Keratinocyte (primary cell): ENCODE measurements at places on chromosomes 5 and 9.

GRCh38 chr5:123439709-123440108 lies 16.5 kb upstream of the CEP120 start:
- no peak for DNase-seq

DNA sequence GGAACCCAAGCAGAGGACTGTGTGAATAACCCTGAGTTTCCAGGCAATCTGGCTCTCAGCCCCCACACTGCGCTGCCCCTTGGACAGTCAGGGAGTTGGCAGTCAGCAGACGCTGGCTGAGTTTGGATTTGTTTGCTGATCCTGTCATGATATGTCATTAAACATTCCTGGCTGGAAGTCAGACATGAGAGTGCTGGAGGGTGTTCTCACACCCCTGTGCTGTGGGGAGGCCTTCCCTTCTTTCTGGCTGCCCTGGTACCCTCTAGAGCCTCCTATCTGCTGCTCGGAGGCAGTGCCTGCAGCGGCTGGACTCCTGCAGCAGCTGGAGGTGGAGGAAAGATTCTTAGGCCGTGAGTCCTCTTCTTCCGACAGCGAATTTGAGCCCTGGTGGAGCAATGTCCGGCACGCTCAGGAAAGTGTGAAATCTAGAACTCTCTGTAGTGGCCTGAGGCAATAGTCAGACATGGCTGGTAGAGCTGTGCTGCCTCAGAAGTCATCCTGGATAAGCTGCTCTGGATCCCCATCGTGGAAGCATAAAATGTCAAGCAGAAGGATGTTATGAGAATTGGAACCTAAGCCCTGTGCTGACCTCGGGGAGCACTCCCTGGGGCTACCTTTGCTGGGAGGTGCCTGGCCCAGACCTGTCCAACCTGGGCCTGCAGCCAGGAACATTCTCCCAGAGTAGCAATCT lies 72.0 kb downstream of the PDE8B start:
- DNase-seq = no peak

GRCh38 chr9:27382975-27383374 lies 86.0 kb upstream of the EQTN start:
- DNase-seq = no peak

DNA sequence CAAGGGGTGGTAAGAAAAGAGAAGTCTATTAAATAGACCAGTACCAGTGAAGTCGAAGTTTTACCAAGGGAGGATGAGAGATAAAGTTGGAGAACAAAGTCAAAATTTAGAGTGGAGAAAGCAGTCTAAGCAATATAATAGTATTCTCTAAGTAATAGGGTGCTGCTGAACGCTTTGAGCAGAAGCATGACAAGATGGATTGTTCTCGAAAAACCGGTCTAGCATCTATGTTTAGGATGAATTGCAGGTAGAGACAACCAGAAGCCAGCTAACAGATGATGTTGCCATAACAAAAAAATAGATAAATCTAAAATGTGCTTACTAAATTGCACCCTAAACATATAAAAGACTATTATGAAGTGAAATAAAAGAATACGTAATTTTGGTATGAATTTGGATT lies 237.0 kb downstream of the PRELID2 start:
- no peak for DNase-seq

DNA sequence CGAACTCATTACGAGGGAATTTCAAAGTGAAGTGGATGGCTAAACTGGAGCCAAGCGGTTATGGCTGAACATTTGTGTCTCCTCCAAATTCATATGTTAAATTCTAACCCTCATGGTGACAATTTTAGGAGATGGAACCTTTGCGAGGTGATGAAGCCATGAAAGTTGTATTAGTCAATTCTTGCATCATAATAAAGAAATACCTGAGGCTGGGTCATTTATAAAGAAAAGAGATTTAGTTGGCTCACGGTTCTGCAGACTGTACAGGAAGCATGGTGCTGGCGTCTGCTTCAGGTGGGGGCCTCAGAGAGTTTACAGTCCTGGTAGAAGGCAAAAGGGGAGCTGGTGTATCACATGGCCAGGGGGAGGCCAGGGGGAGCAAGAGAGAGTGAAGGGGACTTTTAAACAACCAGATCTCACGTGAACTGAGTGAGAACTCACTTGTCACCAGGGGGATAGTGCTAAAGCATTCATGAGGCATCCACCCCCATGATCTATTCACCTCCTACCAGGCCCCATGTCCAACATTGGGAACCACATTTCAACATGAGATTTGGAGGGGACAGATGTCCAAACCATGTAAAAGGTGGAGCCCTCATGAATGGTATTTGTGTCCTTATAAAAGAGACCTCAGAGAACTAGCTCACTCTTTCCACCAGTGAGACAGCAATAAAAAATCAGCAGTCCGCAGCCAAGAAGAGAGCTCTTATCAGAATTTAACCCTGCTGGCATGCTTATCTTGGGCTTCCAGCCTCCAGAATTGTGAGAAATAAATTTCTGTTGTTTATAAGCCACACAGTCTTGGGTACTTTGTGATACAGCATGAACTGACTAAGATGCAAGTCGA lies 143.4 kb downstream of the MTRR start:
- DNase-seq = no peak

GRCh38 chr5:83443534-83443933 lies 28.0 kb upstream of the VCAN start:
- no peak for DNase-seq

DNA sequence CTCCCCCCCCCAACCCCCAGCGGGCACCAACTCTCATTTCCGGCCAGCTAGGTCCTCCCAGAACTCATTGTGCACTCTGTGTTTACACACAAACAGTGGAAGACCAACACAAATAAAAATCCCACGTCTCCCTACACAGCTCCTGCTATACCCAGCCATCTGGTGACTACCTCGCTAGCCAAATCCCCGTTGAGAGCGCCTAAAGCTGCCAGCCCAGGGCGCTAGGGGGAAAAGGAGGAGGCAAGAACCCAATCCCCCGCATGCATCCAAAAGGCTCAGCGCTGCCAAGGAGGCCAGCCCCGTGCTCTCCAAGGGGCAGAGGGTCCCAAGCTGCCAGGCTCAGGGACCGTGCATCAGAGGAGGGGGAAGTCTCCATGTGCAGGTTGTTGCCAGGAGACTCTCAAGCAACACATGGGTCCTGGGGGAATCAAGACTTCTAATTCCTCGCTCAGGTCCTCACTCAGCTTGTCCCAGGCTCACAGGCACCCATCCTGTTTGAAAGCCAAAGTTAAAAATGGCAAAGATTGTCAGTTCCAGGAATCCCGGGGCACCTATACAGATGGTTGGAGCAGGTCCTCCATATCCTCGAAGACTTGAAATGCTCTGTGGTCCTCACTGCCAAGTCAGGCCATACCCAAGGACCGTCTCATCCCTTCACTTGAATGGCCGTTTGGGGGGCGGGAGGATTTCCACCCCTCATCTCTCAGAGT lies 2.7 kb downstream of the ASTN2 start:
- DNase-seq = no peak

- peak; percentile 35 for DNase-seq
Observed at GRCh38 chr9:36858805-36859375, 175.2 kb downstream of the PAX5 start.

DNA sequence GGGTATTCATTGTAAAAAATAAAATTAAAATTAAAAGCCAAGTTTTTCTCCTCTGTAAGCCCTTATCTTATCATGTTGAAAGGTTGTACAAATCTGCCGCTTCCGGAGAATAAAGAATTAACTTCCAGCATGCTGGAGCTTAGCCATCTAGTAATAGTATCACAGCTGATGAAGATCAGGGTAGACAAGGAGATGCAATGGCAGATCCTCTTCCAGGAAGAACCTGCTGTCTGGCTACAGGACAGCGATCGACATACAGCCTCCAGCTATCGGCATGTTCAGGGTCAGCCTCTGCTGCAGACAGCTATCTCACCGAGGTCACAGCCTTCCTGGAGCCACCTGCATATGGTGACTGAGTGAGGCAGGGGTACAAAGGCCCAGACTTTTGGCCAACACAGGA lies 82.6 kb downstream of the MED27 start:
- DNase-seq = no peak

DNA sequence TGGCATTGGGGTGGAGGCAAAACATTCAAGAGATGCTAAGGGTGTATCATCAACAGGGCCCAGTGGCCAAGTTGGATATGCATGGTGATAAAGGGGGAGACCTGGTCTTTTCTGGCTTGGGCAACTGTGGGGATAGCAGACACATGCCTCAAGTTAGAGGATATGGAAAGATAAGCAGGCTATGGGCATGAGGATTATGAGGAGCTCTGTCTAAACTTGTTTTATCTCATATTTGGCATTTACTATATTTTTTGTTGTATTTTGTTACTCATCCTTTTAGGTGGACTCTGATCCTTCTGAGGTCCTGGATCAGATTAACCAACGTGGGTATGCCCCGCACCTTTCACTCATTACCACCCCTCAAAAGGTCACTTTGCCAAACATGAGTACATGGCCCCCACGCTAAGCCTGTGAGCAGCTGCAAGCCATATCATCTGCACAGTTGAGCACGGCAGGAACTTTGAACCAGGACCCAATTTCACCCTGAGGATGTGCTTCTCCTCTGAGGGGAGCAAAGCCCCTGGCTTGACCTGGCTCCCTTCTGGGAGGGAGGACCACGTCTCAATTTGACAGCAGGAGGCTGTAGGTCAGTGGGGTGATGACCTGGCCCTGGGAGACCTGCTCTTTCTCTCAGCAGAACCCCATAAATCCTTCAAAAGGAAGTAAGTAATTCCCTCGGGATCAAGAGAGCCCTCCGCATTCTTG lies 71.1 kb upstream of the CD180 start:
- DNase-seq = no peak

GRCh38 chr9:34869390-34869789 lies 88.7 kb upstream of the PHF24 start:
- DNase-seq = no peak

GRCh38 chr9:97565262-97565661 lies 63.8 kb downstream of the TMOD1 start:
- DNase-seq = no peak

DNA sequence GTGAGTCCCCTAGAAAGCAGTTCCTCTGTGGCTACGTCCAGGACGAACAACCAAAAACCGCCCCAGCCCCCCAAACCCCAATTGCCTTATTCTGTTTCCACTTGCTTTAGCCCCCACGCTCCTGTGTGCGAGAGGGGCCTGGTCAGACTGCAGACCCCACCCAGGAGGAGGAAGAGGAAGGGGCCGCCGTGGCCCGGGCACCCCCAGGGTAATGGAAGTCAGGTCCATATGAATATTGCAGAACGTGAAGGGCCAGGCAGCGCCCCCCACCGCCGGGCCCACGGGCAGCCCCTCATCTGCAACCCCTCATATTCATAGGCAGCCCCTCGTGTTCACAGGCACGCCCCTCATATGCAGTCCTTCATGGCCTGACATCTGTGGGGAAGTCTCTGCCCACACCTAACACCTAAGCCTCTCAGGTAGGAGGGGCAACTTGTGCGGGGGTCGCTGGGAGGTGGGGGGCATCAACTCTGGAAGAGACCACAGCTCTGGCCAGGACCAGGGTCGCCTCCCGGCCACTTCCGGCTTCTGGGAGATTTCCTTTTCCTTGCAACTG lies 37.7 kb upstream of the PLEKHG4B start:
- DNase-seq = no peak

DNA sequence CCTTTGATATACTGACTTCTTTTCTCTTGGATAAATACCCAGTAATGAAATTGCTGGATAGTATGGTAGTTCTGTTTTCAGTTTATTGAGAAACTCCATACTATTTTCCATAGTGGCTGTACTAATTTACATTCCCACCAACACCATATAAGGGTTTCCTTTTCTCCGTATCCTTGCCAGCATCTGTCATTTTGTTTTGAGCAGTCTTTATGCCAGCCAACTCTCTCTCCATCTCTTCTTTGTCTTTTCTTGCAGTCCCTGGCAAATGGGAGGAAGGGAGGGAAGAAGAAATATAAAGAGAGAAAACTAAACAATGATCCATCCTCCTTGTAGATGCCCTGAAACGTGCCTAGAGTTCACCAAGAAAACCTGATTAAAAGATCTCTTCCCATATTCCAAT lies 9.6 kb upstream of the VLDLR start:
- no peak for DNase-seq

GRCh38 chr5:115349001-115349817 lies 52.8 kb upstream of the CCDC112 start:
- peak; percentile 48 for DNase-seq

DNA sequence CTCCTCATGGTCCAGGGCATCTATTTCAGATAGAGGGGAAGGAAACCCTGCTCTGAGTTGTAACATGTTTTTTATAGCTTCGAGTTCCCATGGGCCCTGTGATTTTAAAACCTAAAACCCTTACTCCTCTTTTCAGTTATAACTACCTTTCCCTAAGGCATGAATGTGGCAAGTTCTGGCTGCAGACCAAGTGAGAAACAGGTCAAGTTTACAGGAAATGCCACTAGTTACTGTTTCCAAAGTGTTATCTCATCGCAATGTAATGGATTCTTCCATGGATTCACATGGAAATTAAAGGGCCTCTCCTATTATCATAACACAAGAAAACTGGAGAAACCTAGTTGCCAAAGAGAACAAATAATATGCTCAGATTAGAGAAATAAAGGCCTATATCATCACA lies 574.5 kb upstream of the GRAMD2B start:
- no peak for DNase-seq

DNA sequence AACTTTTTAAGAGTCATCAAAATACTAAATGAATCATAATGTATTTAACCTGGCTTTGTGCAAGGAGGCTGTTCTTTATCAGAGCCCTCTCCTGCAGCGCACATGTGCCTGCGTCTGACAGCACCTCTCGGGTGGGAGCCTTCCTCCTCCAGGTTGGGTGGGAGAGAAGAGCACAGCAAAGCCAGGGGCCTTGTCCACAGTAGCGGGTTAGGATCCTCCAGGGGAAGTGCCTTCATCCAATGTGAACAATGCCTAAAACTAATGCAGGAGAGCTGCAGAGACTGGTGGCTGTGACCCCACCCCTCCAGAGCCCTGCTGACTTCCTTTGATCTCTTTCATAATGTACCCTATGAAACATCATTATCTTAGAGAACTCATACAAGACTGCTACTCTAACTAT lies 10.2 kb downstream of the UBE2QL1 start:
- no peak for DNase-seq

- DNase-seq = no peak
Observed at GRCh38 chr5:145629047-145629446, 206.1 kb downstream of the PRELID2 start.
